ENCODE measurements at places on chromosomes 6 and 20. TPM values are rescaled to one million over a fixed set of nuclear protein-coding genes. Genes with fewer than 3 reads are reported as not detected.

DNA sequence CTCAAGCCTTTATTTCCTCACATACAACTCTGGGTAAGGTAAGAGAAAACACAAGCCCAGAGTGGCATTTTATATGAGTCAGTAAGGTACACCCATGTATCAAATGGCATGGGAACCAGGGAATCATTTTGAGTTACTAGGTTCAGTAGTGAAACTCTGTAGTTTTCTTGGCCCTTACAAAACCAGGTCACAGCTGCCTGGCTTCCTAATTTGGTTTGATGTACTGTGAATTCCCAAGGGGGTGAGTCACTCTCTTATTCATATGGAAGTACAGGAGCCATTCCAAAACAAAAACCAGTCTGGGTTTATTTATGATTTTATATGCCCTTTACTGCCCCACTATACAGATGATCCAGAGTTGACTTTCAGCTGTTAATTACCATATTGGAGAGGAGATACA lies 70.7 kb downstream of the PDE7B start:
- no peak overlapping the region for H3K4me3 ChIP-seq
- no peaks in the 10 kb centered on the region for H3K36me3 ChIP-seq
- H3K27me3 ChIP-seq = no peaks in the 10 kb centered on the region
- peak overlapping the region; percentile 35 for H3K27ac ChIP-seq
- peaks cover 17% of the 10 kb centered on the region for H3K4me1 ChIP-seq

GRCh38 chr6:90729057-90729456 lies 142.2 kb upstream of the MAP3K7 start:
- H3K36me3 ChIP-seq = no peaks in the 10 kb centered on the region
- no peak overlapping the region for H3K4me3 ChIP-seq

- no peak overlapping the region for H3K4me3 ChIP-seq
- no peaks in the 10 kb centered on the region for H3K27me3 ChIP-seq
- peaks cover 8% of the 10 kb centered on the region for H3K36me3 ChIP-seq
- no peak overlapping the region for H3K27ac ChIP-seq
- H3K4me1 ChIP-seq = no peaks in the 10 kb centered on the region
These were observed 16.9 kb upstream of the SNAI1 start for GRCh38 chr20:49965781-49966305.

DNA sequence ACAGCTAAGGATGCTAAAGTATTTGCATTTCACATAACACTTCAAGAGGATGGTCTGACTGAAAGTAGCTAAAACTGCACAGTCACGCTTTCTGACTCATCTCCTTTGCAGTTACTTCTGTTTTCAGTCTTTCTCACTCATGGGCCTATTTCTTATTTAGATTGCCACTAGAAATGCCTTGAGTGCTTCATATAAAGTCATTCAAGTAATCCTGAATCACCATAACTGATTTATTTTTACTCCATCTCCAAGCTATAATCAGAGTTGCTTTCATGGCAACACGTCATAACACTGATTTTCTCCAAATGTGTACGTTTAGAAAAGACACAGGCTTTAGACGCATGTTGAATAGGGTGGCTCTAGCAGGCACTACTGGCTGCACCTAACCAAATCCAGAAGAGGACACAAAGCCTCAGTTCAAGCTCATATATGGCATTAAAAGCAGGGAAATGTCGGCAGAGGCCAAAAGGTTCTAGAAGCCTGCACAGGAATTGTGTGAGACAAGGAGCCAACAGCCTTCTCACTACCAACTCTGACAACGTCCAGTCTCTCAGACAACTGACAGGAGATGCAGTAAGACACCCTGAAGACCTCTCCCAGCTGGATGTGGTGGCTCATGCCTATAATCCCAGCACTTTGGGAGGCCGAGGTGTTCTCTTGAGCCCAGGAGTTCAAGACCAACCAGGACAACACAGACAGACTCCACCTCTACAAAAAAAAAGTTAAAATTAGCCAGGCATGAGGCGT lies 64.1 kb upstream of the BEND6 start:
- no peaks in the 10 kb centered on the region for H3K36me3 ChIP-seq
- no peak overlapping the region for H3K4me3 ChIP-seq
- no peak overlapping the region for H3K27ac ChIP-seq
- no peaks in the 10 kb centered on the region for H3K4me1 ChIP-seq

DNA sequence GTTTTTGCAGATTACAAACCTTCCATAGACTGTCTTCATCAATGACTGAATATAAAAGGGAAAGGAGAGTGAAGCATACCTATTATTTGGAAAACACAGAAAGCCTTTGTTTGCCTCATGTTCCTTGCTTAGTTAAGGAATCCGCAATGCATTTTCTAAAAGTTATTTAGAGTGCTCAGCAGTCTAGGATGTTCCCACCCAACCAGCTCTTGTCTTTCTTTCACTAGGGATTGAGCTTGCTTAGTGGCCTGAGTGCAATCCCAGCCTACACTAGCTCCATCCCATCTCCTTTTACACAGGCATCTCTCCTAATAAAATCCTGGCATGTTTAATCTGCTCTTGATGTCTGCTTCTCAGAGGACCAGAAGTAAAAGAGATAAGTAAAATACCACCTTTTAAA lies 850.5 kb upstream of the GJE1 start:
- no peak overlapping the region for H3K27ac ChIP-seq
- DNase-seq = no peak
- no peaks in the 10 kb centered on the region for H3K36me3 ChIP-seq
- no peaks in the 10 kb centered on the region for H3K4me1 ChIP-seq
- no peak overlapping the region for H3K4me3 ChIP-seq

DNA sequence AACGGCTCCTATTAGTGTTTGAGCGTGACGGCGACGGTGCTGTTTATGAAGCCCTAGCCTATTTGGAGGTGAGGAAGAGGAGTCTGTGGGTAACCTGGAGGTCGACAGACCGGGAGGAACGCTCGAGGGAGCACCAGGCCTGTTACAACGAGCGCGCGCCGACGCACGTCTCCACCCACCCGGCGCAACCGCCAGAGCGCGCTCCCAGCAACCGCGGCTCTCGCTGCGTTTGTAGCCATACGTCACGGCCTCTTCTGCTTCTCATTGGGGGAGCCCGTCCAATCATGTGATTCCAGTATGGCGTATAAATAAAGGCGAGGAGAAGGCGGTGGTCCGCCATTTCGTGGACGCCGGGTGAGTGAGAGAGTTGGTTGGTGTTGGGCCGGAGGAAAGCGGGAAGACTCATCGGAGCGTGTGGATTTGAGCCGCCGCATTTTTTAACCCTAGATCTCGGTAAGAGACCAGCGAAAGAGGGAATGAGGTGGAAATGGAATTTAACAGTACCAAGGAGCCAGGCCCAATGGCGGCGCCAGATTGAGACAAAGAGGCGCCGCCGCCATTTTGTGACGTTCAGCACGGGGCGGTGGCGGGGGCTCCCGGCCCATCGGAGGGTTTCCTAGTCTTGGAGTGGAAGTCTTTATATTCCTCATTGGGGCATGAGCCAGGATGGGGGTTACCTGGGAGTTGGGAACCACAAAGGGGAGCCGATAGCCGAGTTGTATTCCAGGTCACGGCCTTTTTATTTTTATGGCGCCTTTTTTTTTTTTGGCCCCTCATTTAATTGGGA lies at the start of gene SRSF3:
SRSF3 (plus strand) TSS at position 334 of the 787 bp plus-strand sequence. CDS start 2,401 bp downstream, outside the sequence.
- peak within 1 kb of the TSS; percentile 97 for H3K27ac ChIP-seq
- DNase-seq = peak; percentile 96
- H3K36me3 ChIP-seq = peaks cover 28% of the 10 kb centered on the region
- peaks cover 37% of the 10 kb centered on the region for H3K4me1 ChIP-seq

GPR6 gene
- total RNA-seq = not detected

RSPH3 gene
- 11.7 TPM for total RNA-seq

SLC22A16 gene
- not detected for total RNA-seq

Measured in heart right ventricle (tissue), 16 donors.